ENCODE measurements at places on chromosomes 3 and 15.

- DNase-seq: no peak
Measured at GRCh38 chr15:89192136-89192535, 29.2 kb downstream of the RLBP1 start.

- DNase-seq: no peak
Measured at GRCh38 chr3:161366094-161366493, 5.2 kb downstream of the SPTSSB start.

GRCh38 chr15:90004671-90005070, 3.5 kb downstream of the ZNF710 start:
- no peak for DNase-seq

GRCh38 chr15:58419803-58420524, 11.8 kb upstream of the LIPC start:
- no peak for DNase-seq

All from T-helper 2 cell (primary cell).